ENCODE measurements at places on chromosomes 1 and 21.

- DNase-seq, result no peak
Measured at GRCh38 chr1:116075990-116076389, 35.2 kb upstream of the MAB21L3 start.

- no peak for DNase-seq
Measured at GRCh38 chr21:33021667-33022066, 4.1 kb upstream of the OLIG2 start.

DNA sequence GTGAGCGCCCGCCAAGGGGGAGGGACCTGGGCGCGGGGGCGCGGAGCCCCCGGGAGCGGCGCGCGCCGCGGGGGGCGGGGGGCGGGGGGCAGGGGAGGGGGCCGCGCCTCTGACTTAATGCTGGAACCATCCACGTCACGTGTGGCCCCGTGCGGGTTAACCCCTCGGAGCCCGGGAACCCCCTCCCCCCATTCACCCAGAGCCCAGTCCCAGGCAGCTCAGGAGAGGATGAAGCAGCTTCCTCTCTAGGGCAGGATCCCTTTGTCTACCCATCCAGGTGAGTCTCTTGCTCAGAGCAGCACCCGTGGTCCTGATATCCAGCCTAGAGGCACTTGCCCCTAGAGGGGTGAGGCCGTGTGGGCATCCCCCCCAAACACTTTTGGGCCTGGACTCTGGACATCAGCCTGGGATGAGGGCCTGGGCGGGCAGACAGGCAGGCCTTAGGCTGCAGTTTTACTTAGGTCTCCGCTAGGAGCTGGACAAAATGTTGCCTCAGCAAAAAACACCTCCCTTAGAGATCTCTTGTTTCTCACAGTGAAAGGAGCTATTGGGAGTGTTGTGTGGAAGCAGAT, at the start of gene ALX3:
ALX3 (minus strand) TSS at position 2 of the 572 bp plus-strand sequence. CDS start 60 bp downstream, outside the sequence.
- DNase-seq, result no peak

- DNase-seq, result no peak
Measured at GRCh38 chr1:230138561-230139239, 71.7 kb downstream of the GALNT2 start.
